Stomach (tissue), 19 donors: ENCODE measurements at places on chromosomes 6 and 20. TPM values are rescaled to one million over a fixed set of nuclear protein-coding genes. Genes with fewer than 3 reads are reported as not detected.
A peak's percentile ranks its signal among the peaks of the same experiment; 100 is the strongest.

Gene LRRC1
- 2.9 TPM for total RNA-seq

Gene ADGRF5
- total RNA-seq = 0.29 TPM

Gene DEFB132
- not detected for total RNA-seq

Gene TNF
- total RNA-seq = not detected

- peak; percentile 38 for DNase-seq
Measured at GRCh38 chr6:16725145-16725864, 36.0 kb downstream of the ATXN1 start.

DNA sequence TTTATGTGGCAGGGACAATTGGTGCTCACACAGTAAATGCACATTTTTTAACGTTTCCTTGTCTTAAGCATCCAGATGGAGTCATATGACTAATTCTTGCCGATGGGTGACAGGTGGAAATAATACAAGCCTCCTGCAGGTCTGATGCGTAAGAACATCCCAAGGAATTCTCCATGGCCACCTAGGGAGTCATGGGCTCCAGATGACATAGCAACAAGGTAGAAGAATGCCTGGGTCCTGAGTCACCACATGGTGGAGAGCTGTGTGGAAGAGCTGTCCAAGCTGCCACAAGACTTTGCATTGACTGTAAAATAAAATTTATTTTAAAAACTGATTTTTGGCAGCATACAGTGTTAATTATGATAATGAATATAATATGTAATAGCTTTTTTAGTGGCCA, 77.0 kb upstream of the MAP3K7 start:
- no peak for DNase-seq

DNA sequence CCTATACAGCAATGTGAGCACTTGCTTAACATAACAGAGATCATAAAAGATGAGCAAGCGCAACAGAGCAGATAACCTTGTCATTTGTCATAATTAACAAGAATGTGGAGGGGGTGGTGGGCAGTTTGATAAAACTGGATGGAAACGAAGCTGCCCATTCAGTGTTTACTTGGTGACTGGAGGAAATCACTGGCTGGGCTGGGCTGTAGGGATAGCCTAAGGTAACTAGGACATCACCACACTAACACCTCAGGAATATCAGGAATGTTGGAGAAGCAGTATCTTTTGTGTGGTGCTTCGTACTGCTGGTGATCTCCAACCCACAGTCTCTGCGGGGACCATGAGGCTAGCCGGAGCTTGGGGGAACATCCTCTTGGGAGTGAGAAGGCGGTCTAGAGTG, 218.4 kb downstream of the HIVEP2 start:
- no peak for DNase-seq

DNA sequence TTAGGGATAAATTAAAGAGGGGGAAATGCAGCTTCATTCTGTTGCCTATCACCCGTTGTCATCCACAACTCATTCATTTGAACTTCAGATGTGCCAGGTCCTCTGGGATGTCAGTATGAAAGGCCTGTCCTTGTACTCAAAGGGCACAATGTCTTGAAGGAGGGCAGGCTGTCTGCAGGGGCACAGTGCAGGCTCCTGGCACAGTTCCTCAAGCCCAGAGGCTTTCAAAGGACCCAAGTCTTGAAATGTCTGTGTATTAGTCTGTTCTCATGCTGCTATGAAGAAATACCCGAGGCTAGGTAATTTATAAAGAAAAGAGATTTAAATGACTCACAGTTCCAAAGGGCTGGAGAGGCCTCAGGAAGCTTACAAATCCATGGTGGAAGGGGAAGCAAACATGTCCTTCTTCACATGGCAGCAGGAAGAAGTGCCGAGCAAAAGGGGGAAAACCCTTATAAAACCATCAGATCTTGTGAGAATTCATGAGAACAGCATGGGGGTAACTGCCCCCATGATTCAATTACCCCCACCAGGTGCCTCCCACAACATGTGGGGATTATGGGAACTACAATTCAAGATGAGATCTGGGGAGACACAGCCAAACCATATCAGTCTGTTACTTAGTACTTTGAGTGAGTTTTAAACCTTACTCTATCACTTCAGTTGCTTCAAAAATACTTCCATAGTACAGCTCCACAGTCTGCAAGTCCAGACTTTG, 9.4 kb downstream of the SNX9 start:
- DNase-seq = no peak

- DNase-seq = no peak
Measured at GRCh38 chr20:20713244-20713765, 861 bp upstream of the RALGAPA2 start.

GRCh38 chr6:63731930-63732329, 96.3 kb downstream of the PHF3 start:
- DNase-seq = no peak

GRCh38 chr20:25025986-25026605, 31.8 kb downstream of the ACSS1 start:
- no peak for DNase-seq

DNA sequence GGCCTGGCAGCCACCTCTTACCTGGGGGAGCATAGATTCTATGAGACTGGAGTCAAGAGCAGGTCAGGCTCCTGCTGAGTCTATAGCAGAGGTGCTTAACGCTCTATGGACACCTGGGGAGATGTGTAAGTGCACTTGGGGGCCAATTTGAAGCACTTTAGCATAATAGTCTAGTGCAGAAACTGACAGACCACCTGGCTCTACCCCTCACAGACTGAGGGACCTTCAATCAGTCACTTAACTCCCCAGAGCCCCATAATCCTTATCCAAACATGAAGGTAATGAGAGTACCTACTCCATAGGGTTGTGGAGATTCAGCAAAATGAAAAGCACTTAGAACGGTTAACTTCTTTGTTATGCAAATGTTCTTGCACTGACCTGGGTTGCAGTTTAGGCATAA, 87.3 kb upstream of the SLC22A16 start:
- DNase-seq = no peak
